ENCODE measurements at places on chromosomes 2 and 18.

- DNase-seq: no peak
Measured at GRCh38 chr2:23664066-23664788, 262.7 kb downstream of the ATAD2B start.

DNA sequence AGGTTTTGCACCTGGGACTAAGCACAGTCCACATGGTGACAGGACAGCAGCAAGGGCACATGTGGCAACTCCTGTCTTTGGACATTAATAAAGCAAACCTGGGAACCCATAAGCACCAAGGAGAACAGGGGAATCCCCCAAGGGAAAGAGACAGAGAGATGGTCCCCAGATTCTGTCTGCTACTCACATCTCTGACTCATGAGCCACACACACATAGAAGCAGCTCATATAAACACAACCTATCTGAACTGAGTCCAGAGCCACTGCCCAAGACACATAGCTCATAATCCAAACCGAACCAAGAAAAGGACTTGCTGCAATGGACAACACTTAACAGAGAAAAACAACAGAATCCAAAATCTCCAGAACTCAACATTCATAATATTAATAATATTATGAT lies 82.5 kb downstream of the OSBPL1A start:
- no peak for DNase-seq

GRCh38 chr18:78757014-78757413 lies 222.6 kb upstream of the SALL3 start:
- DNase-seq: no peak

- DNase-seq: no peak
Measured at GRCh38 chr2:23926290-23926749, 603 bp downstream of the ATAD2B start.

DNA sequence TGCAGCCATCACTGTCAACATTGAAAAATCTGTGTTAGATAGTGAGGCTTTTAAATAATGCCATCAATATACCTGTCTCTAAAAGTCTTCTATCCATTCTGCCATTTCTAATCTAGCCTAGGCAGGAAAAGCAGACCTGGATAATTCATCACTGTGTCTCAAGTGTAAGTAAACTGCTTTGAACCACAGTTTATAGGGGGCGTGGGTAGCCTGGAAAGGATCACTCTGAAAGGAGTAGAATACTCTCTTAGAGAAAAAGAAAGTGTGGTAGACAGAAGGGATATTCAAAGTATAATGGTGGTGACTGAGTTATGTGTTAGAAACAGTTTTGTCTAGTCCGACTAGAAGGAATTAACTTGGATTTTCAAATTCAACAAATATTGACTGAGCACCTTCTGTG lies 40.8 kb downstream of the CERS6 start:
- no peak for DNase-seq

DNA sequence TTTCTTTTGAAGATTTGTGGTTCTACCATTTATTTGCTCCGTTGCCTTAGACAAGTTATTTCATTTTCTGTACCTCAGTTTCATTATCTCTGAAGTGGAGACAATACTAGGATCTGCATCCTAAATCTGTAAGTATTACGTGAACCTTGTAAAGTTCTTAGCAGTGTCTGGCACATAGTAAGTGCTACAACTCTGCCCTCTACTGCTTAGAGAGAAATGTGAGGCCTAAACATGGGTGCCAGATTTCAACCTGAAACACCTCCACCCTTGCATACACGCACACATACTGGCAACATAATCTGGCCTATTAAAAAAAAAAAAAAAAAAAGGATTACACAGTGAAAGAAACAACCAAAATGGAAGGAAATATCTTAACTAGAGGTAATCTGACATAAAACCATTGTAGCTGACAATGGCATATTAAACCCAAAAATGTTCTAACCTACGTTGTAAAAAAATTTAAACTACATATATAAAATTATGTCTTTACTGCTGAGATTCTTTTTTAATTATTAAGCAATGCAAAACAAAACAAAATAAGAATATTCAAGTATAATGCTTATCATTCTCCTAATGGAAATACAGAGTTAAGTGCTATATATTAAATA lies 132.6 kb downstream of the MAP2 start:
- no peak for DNase-seq

GRCh38 chr2:45769854-45770576 lies 118.5 kb downstream of the PRKCE start:
- DNase-seq: no peak

DNA sequence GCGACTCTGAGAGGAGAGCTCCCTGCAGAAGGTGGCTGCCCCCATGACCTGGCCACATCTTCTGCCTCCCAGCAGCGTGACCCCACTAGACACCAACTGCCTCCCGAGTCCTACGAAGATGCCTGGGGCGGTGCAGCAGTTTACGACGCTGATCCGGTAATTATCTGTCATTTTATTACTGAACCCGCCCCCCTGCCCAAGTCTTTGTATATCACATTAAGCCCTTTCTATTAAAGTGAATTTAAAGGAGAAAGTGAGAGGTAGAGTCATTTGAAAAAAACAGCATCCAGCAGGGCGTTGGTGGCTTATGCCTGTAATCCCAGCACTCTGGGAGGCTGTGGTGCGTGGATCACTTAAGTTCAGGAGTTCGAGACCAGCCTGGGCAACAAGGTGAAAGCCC lies 33.4 kb downstream of the ABCG8 start:
- no peak for DNase-seq

DNA sequence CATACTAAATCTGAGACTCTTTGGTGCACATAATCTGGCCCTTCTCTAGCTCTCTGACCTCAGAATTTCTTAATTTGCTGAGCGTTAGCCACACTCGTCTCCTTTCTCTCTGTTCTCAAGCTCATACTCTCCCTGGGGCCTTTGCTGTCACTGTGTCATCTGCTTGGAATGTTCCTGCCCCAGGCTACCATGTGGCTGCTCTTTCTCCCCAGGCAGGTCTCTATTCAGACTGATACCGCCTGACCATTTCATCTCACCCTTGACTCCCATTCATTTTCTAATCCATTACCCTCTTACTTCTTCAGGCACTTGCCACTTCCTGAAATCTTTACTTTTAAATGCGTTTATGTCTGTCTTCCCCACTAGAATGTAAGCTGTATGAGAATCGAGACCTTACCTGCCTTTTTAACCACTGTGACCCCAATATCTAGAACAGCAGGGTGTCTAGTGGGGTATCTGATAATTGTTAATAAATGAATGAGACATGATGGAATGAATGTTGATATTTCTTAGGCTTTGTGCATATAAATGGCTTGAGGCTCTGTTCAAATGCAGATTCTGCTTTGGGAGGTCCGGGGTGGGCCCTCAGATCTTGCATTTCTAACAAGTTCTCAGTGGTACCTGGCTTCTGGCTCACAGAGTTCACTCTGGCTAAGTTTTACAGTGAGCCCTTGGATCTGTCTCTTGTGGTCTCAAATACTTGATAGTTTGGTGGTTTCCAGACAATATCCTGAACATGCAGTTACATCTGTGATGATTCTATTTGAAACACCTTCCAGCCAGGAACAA lies 89.9 kb upstream of the EPC2 start:
- DNase-seq: no peak

DNA sequence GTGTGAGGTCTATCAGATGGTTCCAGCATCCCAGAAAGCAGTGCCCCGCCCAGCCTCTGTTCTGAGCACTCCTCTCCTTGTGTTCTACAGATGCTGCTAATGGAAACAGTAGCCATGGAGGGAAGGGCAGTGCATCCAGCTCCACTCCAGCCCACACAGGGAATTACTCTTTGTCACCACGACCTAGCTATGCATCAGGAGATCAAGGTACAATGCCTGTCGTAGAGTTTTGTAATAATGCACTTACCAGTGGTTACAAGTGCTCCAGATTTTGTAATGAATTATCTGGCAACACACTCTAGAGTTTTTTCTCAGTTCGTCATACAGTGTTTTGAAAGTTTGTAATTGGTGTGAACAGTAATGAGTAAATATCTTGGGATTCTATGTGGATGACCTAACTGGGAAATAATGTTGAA lies 161.1 kb downstream of the ESCO1 start:
- no peak for DNase-seq

- DNase-seq: no peak
Measured at GRCh38 chr2:102417946-102418345, 5.0 kb upstream of the IL18RAP start.

DNA sequence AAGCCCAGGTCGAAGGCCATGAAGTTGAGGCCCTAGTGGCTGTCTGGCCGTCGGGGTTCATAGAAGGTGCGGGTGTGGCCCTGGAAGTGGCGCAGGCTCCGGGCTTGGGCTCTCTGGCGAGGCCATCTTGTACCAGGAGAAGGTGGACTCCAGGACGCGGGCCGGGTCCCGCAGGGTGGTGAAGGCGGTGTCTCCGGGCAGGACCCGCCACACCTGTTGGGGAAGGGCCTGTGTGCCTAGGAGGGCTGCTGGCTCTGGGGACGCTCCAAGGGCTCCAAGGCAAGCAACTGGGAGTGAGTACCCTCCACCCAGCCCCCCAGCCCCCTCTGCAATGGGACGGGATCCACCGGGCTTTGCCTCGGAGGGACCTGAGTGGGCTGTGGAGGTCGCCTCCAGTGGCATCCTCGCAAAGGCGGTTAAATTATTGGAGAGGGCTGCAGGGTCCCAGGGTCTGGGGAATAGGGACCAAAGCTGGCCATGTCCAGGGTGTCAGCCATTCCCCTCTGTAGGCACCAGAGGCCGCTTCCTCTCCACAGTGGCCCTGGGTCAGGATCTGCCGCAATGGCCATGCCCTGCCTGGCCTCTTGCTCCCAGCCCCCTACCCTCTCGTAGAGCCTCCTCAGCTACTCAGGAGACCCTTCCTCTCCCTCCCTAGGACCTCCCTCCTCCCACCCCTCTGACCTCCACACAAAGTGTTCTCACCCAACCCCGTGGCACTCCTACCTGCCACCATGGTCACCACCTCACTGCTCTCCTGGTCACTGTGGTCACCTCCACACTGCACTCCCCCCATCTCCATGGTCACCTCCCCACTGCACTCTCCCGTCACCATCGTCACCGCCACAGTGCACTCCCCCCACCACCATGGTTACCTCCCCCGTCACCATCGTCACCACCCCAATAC lies 10.3 kb downstream of the AQP12A start:
- no peak for DNase-seq

GRCh38 chr2:9954136-9954535 lies 2.6 kb downstream of the GRHL1 start:
- no peak for DNase-seq

GRCh38 chr2:52356556-52356955 lies 1324.6 kb upstream of the NRXN1 start:
- DNase-seq: no peak

DNA sequence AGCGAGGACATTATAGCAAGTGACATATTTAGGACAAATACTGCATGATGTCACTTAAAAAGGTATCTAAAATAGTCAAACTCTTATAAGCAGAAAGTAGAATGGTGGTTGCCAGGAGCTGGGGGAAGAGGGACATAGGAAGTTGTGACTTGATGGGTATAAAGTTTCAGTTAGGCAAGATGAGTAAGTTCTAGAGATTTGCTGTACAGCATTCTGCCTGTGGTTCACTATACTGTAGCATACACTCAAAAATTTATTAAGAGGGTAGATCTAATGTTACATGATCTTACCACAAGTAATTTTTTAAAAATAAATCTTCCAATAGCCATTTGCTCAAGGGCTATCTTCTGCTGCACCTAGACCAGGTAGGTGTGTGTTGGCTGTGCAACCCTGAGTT lies 78.1 kb upstream of the NPAS2 start:
- DNase-seq: no peak

- no peak for DNase-seq
Measured at GRCh38 chr2:223822818-223823217, 14.6 kb downstream of the AP1S3 start.

GRCh38 chr2:202883987-202884675 lies 12.6 kb upstream of the ICA1L start:
- no peak for DNase-seq

- DNase-seq: no peak
Measured at GRCh38 chr18:34098109-34098508, 126.6 kb downstream of the NOL4 start.
